ENCODE measurements at places on chromosomes 12 and 14.
A peak's percentile ranks its signal among the peaks of the same experiment; 100 is the strongest.

GRCh38 chr14:70047598-70048312 is 141.0 kb downstream of the SLC8A3 start:
- no peak for DNase-seq

DNA sequence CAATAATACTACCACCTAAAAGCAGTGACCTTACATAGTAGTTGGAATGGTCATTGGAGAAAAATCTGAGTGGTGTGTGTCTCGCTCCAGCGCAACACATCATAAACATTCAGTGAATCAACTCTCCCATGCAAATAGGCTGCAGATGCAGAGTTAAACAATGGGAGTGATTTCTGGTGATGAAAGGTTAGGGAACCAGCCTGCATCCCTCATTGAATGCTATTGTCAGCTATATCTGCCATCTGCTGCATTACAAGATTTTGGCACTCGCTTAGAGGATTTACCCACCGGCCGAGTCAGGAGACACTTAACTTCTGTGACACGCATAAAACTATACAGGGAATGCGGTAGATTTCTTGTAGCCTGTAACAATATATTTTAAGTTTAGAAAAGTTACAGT is 900.9 kb downstream of the FLRT2 start:
- no peak for DNase-seq

- no peak for DNase-seq
These were observed at the start of gene AQP5 for GRCh38 chr12:49961111-49961922. Gene AQP5, plus strand, starts transcription at chr12:49961872. Its CDS starts 146 bp downstream, at chr12:49962018.

DNA sequence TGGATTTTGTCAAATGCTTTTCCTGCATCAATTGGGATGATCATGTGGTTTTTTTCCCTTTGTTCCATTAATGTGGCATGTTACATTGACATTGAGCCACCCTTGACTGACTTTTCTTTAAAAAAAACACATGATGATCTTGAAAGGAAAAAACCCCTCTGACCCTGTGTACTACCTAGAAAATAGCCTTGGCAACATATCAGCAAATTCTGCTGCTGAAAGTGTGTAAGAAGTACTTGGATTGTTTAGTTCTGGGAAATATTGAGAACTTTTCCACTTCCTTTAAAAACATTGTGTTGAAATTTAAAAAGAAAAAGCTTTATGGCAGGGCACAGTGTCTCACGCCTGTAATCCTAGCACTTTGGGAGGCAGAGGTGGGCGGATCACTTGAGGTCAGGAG is 20.7 kb downstream of the ACACB start:
- no peak for DNase-seq

DNA sequence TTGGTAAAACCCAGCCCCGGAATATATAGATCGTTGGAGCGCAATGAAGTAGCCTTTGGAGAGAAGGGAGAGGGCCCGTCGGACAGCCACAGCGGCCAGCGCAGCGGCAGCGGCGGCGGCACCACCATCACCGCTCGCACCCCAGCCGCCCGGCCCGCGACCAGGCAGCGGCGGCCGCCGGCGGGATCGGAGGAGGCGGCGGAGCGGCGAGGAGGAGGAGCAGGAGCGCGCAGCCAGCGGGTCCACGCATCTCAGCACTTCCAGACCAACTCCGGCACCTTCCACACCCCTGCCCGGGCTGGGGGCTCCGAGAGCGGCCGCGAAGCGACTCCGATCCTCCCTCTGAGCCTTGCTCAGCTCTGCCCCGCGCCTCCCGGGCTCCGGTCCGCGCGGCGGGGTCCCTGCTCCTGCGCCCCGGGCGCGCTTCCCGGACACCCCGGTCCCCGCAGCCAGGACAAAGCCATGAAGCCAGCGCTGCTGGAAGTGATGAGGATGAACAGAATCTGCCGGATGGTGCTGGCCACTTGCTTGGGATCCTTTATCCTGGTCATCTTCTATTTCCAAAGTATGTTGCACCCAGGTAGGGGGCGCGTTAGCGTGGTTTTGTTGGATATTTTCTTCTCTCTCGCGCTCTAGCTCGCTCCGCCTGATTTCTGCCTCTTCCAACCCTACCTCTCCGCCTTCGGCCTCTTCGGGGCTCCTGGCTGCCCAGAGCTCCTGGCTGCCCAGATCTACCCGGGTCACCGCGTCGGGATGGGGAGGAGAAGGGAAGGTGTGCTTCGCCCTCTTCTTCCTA is 400 bp downstream of the CHST11 start:
- DNase-seq = peak; percentile 65

DNA sequence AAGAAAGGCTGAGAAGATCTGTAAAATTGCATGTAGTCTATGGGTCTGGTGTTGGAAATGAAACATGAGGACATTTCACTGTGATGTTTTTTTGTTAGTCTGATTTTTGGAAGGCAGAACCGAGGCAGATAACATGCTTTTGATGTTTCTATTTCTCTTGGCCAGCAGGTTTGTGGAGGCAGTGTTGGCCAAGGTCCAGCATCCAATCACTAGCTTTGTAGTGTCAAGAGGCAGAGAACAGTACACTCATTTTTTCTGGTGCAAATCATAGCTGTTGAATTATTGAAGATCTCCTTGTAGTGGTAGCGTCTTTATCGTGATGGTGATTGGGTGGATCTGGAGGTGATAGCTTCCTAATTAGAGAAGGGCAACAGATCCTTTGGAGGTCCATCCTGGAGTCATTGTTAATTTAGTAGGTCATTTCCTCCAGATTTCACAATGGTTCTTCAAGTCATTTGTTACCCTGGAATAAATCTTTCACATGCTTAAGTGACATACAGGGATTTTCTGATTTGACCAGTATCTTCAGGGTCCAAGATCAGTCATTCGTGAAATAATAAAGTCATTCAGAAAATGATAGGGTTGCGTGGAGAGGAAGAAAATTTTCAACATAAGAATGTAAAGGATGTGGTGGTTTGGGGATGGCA is 252.4 kb upstream of the CPNE8 start:
- no peak for DNase-seq

DNA sequence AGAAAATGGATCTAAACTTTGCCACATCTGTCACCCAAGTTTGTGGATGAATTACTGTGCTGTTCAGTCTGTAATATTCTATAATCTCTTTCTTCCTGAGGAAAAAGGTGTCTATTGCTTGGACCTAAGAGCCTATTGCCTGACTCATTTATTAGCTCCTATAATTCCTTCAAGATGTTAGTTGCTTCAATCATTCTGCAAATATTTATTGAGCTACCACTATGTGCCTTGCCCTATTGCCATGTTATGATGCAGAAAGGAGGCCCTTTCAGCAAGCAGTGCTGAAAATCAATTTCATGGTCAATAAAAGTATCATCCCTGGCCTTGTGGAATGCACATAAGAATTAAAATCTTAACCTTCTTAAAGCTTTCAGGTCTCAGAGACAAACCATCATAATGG is 113.6 kb downstream of the CCER1 start:
- no peak for DNase-seq

DNA sequence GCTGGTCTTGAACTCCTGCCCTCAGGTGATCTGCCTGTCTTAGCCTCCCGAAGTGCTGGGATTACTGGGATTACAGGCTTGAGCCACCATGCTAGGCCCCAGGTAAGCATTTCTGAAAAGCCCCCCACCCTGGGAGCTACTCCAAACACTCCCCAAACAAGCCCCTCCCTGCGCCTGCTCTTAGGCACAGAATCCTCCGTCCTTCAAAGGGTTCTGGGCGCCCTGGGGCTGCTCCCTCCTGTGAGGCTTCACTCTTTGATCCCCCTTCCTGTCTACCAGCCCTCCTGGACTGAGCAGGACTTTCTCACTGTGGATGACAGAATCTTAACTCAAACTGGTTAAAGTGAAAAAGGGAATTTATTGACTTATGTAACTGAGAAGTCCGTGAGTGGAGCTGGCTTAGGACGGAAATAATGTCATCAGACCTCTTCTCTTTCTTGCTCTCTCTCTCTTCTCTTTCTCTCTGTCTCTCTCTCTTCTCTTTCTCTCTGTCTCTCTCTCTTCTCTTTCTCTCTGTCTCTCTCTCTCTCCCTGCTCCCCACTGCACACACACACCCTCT is 66.9 kb upstream of the CLMN start:
- DNase-seq = no peak

DNA sequence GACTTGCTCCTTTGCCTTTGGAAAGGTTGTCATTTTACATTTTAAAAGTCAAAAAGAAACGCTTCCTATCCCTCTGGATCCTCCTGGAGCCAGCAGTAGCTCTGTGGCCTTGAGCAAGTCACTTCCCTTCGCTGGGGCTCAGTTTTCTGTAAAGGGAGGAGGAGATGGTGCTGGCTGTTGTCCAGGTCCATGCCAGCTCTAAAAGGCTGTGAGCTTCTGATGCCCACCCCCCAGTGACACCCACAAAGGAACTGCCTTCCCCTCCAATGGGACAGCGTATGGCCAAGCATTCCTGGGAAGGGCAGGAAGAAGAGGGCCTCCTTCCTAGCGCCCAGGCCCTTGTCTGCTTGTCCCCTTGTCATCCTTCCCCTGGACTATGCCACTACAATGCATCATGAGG is 81.5 kb downstream of the NTF3 start:
- no peak for DNase-seq

DNA sequence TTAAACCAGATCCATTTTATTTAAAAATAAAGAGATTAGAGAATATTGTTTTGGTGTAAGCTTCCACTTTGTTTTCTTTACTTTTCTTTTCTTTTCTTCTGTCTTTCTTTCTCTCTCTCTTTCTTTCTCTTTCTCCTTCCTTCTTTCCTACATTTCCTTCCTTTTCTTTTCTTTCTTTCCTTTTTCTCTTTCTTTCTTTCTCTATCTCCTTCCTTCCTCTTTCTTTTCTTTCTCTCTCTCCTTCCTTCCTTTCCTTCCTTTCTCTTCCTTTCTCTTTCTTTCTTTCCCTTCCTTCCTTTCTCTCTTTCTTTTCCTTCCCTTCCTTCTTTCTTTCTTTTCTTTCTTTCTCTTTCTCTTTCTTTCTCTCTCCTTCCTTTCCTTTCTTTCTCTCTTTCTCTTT is 100.8 kb downstream of the TMTC3 start:
- DNase-seq = no peak

DNA sequence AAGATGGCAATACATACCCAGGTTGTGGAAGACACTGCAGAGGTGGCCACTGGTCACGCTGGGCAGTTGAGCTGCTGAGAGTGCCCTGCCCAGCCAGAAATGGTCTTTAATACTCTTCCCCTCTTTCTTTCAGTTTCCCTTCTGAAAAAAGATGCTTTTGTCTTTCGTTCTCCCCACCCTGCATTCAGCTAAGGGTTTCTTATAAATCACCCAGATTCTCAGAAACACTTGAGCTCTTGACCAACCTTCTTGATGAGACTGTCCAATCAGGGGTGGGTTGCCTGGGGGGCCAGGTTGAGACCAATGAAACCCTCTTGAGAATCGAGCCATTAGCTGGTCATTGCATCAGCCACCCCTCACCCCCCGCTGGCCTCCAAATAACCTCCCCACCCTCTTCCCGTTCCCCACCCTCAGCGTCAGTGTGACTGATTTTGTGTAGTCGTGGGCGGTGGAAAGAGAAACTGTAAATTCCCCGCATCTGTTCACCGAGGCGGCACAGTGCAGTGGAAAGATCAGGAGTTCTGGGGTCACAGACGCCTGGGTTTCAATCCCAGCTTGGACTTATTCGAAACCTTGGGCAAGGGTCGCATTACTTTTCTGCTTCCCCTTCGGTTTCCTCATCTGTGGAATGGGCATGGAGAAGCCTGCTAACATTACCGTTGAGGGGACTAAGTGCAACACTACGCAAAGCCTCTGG is 52.3 kb downstream of the SLC25A47 start:
- peak; percentile 40 for DNase-seq

- DNase-seq = no peak
These were observed 476.2 kb downstream of the DIO2 start for GRCh38 chr14:79735121-79735520.

DNA sequence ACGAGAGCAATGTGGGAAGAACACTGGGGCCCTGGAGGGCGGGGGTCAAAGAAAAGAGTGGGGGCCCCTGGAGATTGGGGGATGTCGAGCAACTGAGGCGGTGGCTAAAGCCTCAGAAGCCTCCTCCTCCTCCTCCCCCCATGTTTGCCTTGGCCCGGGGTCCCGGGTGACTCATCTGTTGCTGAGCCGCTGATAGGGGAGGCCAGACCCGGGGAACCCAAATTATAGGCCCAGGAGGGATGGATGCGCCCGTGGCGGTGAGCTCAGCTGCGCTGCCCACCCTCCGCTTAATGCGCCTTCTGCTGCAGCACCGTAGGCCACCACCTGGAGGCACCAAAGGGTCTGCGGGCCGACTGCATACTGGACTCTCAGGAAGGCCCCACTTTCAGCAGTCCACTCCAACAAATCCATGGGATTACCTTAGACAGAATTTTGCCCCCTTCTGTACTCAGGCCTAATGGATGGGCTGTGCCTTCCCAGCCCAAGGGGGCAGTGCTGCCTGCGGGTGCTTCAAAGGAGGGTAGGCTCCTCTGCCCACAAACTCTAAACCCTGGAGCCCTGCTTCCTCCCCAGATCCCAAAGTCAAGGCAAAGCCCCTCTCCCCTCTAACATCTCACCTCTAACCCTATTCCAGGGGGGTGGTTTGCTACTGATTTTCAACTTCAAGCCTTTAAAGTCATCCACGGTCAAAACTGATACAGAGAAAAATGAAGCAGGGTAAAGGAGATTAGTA is 2.6 kb upstream of the WNT10B start:
- DNase-seq = no peak

DNA sequence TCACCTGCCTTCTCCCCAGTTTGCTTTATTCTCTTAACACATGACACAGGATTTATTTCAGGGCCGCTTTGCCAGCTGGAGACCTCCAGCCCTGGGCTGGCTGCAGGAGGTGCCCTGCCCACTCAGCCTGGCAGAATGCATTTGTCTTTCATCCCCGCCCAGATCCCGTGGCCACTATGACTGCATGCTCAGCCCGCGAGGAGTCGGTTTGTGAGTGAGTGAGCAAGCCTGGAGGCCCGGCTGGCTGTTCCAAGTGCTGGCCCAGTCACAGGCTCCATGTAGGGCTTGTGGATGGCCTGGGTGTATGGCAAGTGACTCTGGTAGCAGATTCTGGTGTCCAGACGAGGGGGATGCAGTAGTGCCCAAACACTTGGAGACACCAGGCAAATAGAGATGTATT is 2.1 kb downstream of the TDP1 start:
- DNase-seq = no peak

- no peak for DNase-seq
These were observed 114.8 kb downstream of the ALX1 start for GRCh38 chr12:85394809-85395208.

- DNase-seq = no peak
These were observed 88.0 kb upstream of the GSC start for GRCh38 chr14:94857950-94858349.

DNA sequence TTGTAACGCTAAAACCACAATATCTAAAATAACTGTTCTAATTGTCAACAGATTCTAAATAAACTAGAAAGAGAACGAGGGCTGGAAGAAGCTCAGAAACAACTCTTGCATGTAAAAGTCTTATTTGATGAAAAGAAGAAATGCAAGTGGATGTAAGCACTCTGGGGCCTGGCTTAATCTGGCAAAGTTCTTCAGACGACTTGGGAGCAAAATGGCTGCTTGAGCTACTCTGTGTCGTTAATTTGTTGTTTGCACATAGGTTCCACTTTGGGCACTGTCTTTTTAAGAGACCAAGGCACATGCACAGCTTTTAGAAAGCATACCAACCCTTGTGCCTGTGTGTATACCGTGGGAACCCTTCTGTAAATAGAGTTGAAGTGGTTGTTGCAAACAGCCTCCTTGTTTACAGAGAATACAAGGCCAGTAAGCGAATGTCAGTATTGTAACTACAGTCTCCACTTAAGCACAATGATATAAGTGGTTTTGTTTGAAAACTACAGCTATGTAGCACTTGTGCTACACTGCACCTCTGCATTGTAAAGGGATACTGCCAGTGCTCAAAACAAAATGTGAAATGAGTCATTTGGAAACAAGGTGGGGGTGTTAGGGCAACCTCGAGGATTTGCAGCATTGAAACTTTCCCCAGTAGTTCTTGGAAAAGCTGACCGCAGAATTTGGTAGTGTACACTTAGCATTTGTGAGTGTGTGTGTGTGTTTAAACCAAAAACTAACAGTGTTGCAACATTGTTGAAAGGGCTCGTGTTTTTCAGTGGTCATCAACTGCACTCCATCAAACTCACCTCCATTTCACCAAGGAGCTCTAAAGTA is 154.3 kb downstream of the CEP83 start:
- DNase-seq = no peak

All from NCI-H1417 treated with DMSO at 0.1 percent for 48 hours (cell line).